ENCODE measurements at places on chromosomes 16 and 17.

GRCh38 chr16:80666378-80667250, 125.8 kb downstream of the DYNLRB2 start:
- DNase-seq, result no peak

- no peak for DNase-seq
These were observed 3.7 kb downstream of the GUCY2D start for GRCh38 chr17:8005967-8006730.

GRCh38 chr17:55911186-55911585, 160.3 kb downstream of the PCTP start:
- DNase-seq, result no peak

DNA sequence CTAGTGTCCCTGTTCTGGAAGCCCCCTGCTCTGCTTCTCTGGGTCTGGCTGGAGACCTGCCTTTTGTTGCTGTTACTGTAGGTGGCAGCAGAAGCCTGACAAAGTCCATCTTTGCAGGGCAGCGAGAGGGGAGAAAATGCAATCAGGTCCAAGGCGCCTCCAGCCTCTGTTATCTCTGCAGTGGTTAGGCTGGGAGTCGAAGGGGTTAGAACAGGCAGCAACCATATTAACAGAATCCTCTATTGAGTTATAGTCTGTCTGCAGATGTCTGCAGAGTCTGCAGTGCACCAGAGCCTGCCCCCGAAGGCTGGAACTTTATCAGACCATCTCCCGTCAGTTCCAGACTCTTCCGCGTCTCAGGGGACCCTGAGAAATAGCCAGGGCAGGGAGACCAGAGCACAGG, 404.9 kb upstream of the EEF2KMT start:
- no peak for DNase-seq

- DNase-seq, result no peak
These were observed 14.5 kb downstream of the CD300LB start for GRCh38 chr17:74516561-74517328.

DNA sequence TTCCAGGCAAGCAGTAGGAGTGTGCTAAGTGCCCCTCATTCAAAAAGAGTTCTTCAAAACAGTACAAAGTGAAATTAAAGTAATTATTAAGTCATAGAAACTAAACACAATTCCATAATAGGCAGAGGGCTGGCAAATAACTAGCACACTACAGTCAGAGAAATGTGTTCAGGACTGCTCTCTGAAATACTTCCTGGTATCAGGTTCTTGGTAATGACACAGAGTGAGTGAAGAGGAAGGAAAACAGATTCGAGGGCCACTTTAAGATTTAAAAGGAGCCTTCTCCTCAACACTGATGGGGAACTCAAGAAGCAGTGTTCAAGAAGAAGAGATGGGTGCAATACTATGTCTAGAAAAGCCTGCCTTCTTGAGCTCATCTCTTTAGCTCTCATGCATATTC, 139.2 kb downstream of the TOX3 start:
- no peak for DNase-seq

DNA sequence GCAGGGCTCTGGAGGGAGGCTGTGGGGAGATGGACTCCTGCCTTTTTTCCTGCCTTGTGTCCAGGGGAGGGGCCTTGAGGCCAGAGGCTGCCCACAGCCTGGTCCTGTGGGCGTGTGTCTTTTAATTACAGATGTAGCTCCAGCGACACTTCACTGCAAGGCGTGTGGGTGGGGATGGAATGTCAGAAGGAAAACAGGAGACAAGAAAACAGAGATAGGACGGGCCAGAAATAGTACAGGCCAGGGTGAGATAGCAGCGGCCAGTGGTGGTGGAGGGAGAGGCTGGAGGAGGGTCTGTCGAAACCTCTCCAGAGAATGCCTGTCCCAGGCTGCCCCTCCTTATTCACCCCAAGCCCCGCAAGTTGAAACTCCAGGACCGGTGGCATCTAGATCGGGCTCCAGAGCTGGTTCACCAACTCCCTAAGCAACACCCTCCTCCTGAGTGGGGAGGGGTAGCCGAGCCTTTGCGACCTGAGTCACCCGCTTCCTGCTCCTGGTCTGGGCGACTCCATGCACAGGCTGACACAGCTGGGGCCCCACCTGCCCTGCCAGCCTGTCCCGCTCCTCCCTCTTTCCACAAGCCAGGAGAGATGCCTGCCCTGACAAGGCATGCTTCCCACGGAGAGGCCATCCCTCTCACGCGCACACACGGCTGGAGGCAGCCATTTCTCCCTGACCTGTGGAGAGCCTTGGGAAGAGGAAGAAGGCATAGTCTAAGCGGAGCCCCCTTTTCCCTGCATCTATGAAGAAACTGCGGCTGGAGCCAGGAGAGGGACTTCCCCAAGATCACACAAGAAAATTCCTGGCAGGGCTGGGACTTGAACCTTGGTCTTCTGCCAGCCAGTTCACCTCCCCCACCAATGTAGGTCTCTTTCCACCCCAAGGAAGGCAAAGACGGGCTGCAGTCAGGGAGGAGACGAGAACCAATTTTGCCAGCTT, 6.6 kb upstream of the JUP start:
- no peak for DNase-seq

DNA sequence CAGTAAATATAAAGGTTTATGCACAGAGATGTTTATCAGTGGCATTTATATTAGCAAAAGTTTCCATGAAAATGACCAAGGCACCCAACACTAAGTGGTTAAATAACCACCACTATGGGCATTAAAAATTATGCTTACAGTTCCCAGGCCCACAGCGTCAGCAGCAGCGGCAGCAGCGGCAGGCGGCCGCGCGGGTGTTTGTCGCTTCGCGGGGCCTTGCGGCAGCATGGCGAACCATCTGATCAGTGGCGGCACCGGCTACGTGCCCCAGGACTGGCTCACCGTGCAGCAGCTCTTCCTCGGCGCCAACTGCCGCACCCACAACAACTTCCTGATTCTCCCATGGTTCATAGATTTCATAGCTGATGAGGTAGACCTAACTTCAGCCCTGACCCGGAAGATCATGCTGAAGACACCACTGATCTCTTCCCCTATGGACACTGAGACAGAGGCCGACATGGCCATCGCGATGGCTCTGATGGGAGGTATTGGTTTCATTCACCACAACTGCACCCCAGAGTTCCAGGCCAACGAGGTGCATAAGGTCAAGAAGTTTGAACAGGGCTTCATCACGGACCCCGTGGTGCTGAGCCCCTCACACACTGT, 71.0 kb downstream of the GRIN2A start:
- DNase-seq, result no peak

GRCh38 chr17:33328129-33328528, 35.0 kb upstream of the ASIC2 start:
- no peak for DNase-seq

DNA sequence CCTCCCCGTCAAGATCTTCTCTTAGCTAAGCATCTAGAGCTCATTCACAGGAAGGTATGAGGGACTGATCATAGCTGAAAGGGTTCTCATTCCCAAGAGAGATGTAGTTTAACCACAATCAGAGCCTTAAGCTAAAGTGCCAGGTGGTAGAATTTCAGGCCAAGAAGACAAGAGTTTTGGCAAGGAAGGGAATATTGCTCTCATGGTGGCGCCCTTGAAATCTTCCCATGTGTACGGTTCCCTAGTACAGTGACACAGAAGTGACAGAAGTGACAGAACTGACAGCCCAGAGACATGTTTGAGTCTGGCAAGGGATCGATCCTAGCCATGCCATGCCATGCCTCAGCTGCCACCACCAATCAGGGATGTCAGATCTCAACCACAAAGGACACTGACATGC, 2.5 kb downstream of the GRIN2C start:
- DNase-seq, result no peak

DNA sequence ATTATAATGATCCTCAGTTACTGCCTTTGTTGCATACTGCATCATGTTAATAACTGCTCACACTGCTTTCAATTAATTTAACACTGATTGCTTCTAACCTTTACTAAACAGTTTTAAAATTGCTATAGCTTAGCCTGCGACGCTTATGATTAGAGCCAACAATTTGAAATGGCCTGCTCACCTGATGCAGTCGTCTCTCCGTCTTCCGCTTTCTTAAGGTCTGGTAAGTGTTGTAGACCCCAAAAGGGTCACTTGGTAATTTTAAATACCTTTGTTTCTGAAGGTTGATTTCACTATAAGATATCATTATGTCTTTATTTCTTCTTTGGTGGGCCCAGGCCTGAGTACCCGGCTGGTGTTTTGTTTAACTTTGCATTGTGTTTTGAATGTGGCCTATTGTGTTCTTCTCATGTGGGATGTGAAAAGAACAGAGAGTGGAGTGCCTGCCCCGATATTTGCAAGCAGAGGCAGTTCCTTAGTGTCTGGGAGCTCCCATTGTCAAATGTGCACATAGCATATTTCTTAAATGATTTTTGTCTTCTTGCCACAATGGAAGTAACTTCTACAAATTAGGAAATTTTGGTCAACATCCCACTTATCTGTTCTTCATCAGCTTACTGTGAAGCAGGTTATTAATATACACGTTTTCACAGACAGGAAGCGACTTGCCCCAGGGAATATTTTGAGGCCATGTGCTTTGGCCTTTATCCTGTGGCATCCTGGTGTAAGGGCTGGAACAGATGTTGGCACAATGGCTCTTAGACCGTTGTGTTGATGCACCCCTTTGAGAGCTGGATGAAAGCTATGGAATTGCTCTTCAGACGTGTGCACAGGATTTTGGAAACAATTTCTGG, 2.9 kb downstream of the PHKB start:
- no peak for DNase-seq

GRCh38 chr17:14699574-14700185, 398.8 kb downstream of the HS3ST3B1 start:
- no peak for DNase-seq

- no peak for DNase-seq
These were observed 6.5 kb downstream of the ENPP7 start for GRCh38 chr17:79737046-79737921.

GRCh38 chr17:3903881-3904290, 11.0 kb upstream of the CAMKK1 start:
- no peak for DNase-seq

GRCh38 chr17:38799501-38800236, at the start of gene PIP4K2B:
TSS of gene PIP4K2B (minus strand) at chr17:38799556. CDS start at chr17:38799424, 132 bp downstream.
- peak; percentile 81 for DNase-seq

- DNase-seq, result no peak
These were observed 14.0 kb upstream of the MTMR4 start for GRCh38 chr17:58528443-58528842.

- DNase-seq, result no peak
These were observed 5.7 kb upstream of the CX3CL1 start for GRCh38 chr16:57366544-57367040.

DNA sequence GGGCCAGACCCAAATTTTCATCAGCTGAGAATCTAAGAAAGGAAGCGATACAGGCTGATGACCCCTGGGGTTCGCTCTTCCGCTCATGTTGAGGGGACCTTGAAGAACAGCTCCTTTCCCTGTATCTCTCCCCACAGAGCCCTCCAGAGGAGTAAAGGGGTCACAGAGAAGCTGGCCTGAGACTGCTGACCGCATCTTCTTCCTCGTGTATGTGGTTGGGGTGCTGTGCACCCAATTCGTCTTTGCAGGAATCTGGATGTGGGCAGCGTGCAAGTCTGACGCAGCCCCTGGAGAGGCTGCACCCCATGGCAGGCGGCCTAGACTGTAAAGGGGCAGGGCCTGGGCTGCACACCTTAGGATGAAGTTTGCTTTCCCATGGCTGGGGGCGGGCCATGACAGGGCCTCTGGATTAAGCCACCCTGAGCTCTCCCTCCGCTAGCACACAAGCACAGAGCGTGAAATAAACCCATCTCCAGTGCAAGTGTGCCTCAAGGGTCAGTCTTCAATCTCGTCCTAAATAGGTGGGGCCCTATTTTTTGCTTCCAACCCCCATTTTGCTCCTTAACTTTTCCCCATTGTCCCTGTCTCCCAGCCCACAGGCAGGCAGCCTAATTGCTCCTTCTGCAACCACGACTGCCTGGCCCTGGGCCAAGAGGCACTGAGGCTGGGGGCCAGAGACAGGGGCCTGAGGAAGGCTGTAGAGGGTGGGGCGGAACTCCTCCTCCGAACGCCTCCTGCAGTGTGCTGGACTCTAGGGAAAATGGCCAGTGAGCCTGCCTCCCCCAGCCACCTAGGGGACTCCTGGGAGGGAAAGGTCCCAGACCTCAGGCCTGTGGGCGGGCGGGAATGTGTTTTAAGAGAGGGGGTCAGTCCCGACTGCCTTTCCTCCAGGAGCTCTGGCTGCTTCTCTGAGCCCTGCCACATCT, 3.6 kb downstream of the ZACN start:
- DNase-seq, result no peak

- peak; percentile 69 for DNase-seq
These were observed 4.3 kb upstream of the APRT start for GRCh38 chr16:88815901-88816589.

- no peak for DNase-seq
These were observed 409.8 kb downstream of the CDH11 start for GRCh38 chr16:64712026-64712425.

DNA sequence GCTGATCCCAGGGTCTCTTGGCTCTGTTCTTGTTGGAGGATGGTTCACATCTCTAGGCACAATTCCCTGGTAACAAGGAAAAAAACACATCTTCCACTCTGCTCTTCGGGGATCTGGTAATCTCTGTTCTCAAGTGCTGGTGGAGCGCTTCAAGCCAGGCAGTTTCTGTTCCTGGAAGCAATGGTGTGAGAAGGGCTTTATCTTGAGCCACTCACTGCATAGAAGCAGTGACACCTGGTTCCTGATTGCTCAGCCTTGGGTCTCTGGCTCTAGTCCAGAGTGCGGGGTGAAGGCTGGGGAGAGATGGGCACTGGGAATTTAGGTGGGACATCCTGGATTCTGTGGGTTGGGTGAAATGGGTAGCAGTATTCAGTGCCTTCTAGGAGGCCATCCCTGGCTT, 14.1 kb downstream of the AKAP1 start:
- DNase-seq, result no peak

DNA sequence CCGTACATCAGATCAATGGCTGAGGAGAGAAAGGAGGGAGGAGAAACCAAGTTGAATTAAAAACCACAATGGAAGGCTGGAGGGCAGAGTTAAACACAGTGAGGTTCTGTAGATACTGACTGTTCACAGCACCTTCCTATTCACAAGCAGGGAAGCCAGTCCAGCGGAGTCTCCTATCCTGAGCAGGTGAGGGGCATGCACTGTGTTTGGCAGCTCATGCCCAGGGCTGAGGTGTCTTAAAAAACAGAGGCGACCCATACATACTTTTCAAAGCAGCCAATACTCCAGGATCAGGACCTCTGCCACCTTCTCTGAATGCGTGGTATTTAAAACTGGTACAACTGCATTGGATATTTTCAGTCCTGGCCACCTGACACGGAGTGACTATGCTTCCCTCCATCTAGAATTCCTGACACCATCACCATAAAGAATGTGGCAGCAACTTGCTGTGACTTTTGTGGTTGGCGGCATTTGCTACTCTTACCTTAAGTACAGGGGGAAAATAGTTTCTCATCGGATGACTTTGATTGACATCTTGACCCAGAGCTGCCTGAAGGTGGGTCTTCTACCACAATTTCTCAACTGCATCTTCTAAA, 21.5 kb downstream of the USP22 start:
- no peak for DNase-seq

- no peak for DNase-seq
These were observed 46.5 kb upstream of the CDRT4 start for GRCh38 chr17:15513856-15514459.

GRCh38 chr17:68944435-68945035, 10.7 kb downstream of the ABCA8 start:
- no peak for DNase-seq

GRCh38 chr17:26765860-26766709, 527.8 kb upstream of the WSB1 start:
- DNase-seq, result no peak

GRCh38 chr16:15954814-15955151, 5.4 kb downstream of the ABCC1 start:
- no peak for DNase-seq

GRCh38 chr16:66692341-66692740, 4.2 kb downstream of the CMTM4 start:
- DNase-seq, result no peak

- DNase-seq, result no peak
These were observed 311.5 kb upstream of the KCNJ16 start for GRCh38 chr17:69763503-69763902.

All from stimulated activated CD4-positive, alpha-beta T cell treated with anti-CD3 and anti-CD28 coated beads, Interleukin-4, amount 100 ng/mL, for 1 hour (primary cell).